Lower lobe of right lung (tissue), 2 donors: ENCODE measurements at places on chromosomes 3 and 15. TPM values are rescaled to one million over a fixed set of nuclear protein-coding genes. Genes with fewer than 3 reads are reported as not detected.

Gene FANCD2OS
- not detected for total RNA-seq

Gene CYP1A2
- not detected for total RNA-seq

DNA sequence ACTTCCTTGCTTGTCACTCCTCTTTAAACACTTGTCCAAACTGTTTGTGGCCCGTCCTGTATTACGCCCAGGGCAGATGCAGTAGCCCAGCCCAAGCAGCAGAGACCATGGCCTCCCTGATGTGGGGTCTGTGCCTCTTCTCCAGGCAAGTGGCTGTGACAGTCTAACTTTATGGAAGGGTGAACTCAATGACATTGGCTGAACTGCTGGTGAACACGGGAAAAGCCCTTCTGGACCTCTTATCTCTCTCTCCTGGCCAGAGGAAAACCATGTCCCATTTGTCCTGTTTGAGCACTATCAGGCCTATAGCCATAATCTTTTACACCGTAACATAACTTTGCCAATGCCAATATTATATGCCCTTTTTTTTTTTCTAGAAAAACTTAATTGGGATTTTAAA, 67.6 kb downstream of the SMAD3 start:
- no peak for DNase-seq

GRCh38 chr3:63979093-63979885, 44.0 kb downstream of the PSMD6 start:
- no peak for DNase-seq

DNA sequence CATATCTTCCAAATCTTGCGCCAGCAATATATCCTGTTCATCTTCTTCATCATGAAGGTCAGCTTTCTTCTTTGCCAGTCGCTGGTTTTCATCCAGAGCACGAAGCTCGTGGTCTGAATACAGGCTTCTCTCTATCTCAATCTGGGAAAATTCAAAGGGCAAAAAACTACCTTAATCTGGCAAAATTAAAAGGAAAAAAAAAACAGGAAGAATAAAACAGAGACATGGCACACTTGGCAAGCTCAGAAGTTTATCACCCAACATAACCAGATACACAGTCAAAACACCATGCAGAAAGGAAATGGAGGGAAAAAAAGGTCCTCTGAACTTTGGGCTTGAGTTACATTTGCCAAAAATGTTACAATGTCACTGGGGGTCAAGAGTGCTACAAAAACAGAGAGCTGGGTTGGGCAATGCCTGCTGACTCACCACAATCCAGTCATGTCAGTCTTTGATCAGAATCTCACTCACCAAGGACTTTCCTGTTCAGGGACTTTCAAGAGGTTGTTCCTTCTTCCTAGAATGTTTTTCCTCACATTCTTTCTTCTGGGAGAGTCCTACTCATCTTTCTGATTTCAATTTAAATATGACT, 1.5 kb downstream of the MRPL46 start:
- no peak for DNase-seq

- no peak for DNase-seq
These were observed 166.1 kb downstream of the SPATA16 start for GRCh38 chr3:172974969-172975368.

- DNase-seq, result no peak
These were observed at the start of gene FETUB for GRCh38 chr3:186639778-186640472. TSS of gene FETUB (plus strand) at chr3:186640399. CDS start at chr3:186640461, 62 bp downstream.

GRCh38 chr3:27200721-27201489, 168.3 kb downstream of the NEK10 start:
- no peak for DNase-seq

DNA sequence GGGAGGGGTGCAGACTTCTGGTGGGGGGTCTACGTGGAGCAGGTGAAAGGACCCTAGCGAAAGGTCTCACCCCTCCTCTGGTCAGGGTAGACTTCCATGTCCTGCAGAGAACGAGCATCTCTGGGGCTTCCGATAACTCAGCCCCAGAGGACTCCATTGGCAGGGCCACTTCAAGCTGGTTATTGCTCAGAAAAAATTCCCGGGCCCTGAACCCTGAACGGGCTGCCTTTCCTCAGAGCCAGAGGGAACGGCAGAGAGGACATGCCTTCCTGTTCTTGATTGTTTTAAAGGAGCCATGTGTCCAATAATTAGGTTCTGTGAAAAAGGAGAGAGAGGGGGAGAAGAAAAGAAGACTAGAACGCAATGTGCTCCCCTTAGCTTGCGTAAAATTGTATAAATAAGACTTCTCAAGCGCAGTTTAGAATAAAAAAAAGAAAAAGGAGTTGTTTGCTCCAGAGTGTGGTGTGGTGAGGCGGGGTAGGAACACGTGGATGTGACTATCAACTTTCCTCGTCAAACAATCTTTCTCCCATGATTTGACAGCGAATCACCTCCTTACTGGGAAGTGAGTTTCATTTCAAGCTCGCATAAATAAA, 193.4 kb upstream of the UBE2E1 start:
- no peak for DNase-seq
